Activated CD4-positive, alpha-beta T cell treated with anti-CD3 and anti-CD28 coated beads, Interleukin-2, amount 50 U/mL, for 24 hours (primary cell): ENCODE measurements at places on chromosomes 7 and 10.

GRCh38 chr10:118315629-118316028 lies 26.5 kb downstream of the FAM204A start:
- no peak for DNase-seq

DNA sequence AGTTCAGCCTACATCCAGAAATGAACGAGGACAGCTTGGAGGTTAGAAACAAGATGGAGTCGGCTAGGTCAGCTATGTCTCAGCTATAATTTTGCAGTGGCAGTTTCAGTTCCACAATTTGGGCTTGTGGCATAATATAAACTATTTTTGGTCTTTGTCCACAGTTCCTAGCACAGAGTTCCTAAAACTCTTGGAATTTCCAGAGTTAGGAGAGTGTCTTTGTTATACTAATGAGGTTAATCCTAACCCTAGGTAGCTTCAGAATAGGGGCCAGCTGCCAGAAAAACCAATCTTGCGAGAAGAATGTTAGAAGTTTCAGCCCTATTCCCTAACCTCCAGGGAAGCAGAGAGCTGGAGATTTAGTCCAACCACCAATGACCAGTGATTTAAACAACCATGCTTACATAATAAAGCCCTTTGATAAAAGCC lies 131.9 kb downstream of the AKR1D1 start:
- DNase-seq = no peak

GRCh38 chr10:3060481-3060889 lies 6.9 kb upstream of the PFKP start:
- no peak for DNase-seq

DNA sequence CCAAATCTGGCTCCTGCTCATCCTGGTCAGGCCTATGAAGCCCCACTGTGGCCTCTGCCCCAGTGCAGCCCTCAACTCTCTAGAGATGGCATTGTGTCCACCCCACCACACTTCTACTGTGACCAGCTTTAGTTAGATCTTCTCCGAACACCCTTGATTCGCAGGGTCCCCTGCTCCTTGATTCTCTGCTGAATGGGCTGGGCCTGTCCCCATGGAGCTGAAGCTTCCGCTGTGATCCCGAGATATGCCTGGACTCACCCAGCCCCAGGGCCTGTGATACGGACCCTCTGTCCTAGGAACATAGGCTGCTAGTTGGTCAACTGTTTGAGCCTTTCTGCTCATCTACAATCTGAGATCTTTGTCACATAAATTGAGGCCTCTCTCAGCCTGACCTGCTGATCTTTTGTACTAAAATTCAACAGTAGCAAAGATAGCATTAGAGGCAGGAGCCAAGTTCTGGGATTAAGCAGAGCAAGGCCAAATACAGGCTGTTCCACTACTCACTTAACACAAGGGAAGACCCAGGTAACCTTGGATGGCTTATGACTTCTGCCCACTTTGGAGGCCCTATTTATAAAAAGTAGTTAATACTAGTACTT lies 6.5 kb upstream of the PPIF start:
- no peak for DNase-seq

DNA sequence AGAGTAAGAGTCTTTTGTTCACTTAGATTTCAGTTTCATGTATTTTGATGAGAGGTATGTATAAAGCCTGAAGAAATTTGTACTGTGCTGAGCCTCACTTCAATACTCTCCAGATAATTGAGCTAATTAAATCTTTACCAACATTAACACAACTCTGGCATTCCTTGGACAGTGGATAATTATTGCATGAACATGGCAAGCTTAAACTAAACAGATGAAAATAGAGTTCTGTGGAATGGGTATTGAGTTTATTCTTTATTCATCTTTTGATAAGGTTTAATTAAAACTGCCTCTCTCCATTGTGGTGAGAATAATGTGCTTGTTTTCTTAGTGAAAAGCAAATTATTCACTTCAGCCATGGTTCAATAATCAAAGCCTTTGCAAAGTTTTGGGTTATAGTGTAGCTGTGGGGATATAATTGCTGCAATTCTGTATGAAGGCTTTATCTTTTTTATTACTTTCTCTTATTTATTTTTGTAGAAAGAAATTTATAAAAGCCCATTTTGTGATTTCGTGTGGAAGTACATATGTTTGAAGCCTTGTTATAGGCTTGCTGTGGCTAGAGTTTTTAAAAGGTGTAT lies 126.4 kb upstream of the FZD1 start:
- no peak for DNase-seq

DNA sequence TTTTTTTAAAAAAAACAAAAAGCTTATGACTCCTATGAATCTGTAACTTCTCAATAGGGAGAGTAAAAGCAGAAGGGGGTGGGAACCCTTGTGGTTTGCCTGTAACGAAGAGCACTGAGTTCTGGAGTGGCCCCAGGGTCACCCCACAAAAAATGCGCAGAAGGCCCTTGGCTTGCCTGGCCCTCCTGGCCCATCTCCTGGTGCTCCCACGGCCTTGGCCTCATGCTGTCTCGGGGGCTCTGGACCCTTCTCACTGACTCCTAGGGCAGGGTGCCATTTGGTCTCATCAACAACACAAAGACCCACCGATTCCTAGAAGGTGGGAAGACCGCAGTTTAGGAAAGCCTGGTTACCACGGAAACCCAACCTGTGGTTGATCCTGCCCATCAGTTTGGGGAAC lies 40.8 kb downstream of the ZNF467 start:
- no peak for DNase-seq

GRCh38 chr7:157403646-157404401 lies 67.0 kb downstream of the DNAJB6 start:
- DNase-seq = no peak
